ENCODE measurements at places on chromosomes 1 and 21. TPM values are rescaled to one million over a fixed set of nuclear protein-coding genes. Genes with fewer than 3 reads are reported as not detected.

The ITGB2 gene
- 459 TPM for polyA plus RNA-seq

The PLA2G2F gene
- not detected for polyA plus RNA-seq

The KRTAP13-2 gene
- polyA plus RNA-seq = not detected

The SLC44A5 gene
- not detected for polyA plus RNA-seq

The SAMSN1 gene
- 25.5 TPM for polyA plus RNA-seq

The CFHR1 gene
- not detected for polyA plus RNA-seq

The UMODL1 gene
- 0.11 TPM for polyA plus RNA-seq

The C1orf226 gene
- not detected for polyA plus RNA-seq

The KIF17 gene
- polyA plus RNA-seq = not detected

The PHC2 gene
- 10.0 TPM for polyA plus RNA-seq

The FCRL2 gene
- 0.09 TPM for polyA plus RNA-seq

The PLCH2 gene
- 1.5 TPM for polyA plus RNA-seq

The ATP1A4 gene
- polyA plus RNA-seq = not detected

The KIAA1614 gene
- 0.03 TPM for polyA plus RNA-seq

The F3 gene
- not detected for polyA plus RNA-seq

The RNU1-3 gene
- polyA plus RNA-seq = not detected

The BCAN gene
- polyA plus RNA-seq = not detected

The EIF3I gene
- 185 TPM for polyA plus RNA-seq

The PGLYRP4 gene
- polyA plus RNA-seq = not detected

The NLRP3 gene
- 4.6 TPM for polyA plus RNA-seq

The HES5 gene
- not detected for polyA plus RNA-seq

The HRNR gene
- polyA plus RNA-seq = not detected

The C8A gene
- not detected for polyA plus RNA-seq

The NDC1 gene
- polyA plus RNA-seq = 10.8 TPM

The ICOSLG gene
- 3.6 TPM for polyA plus RNA-seq

The OR2T35 gene
- polyA plus RNA-seq = not detected

The MOB3C gene
- 9.3 TPM for polyA plus RNA-seq

The NPPA gene
- not detected for polyA plus RNA-seq

The TAL1 gene
- polyA plus RNA-seq = not detected

The LIPI gene
- not detected for polyA plus RNA-seq

The OR14K1 gene
- not detected for polyA plus RNA-seq

The OR2M3 gene
- not detected for polyA plus RNA-seq

The TMEM9 gene
- polyA plus RNA-seq = 32.1 TPM

The OLIG1 gene
- polyA plus RNA-seq = not detected

All from naive thymus-derived CD4-positive, alpha-beta T cell (primary cell).